ENCODE measurements at places on chromosomes 2 and 18.

GRCh38 chr2:238139196-238140039, 950 bp downstream of the KLHL30 start:
- DNase-seq = peak; percentile 19

DNA sequence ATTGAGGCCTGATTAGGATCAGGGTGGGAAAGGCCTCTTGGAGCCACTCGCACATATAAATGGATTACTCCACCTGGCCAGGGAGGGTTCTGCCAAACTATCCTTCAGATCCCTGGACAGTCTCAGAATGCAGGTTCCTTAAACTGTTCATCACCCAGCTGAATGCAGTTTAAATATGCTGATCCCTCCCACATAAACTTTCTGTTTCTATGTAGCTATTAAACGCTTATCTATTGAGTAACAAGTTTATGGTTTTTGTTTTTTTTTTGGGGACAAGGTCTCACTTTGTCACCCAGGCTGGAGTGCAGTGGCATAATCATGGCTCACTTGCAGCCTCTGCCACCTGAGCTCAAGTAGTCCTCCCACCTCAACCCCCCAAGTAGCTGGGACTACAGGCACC, 1.9 kb downstream of the CAD start:
- DNase-seq = no peak

- DNase-seq = no peak
Observed at GRCh38 chr2:216023055-216023648, 9.8 kb upstream of the MREG start.

- no peak for DNase-seq
Observed at GRCh38 chr18:4207383-4207985, 247.6 kb downstream of the DLGAP1 start.

DNA sequence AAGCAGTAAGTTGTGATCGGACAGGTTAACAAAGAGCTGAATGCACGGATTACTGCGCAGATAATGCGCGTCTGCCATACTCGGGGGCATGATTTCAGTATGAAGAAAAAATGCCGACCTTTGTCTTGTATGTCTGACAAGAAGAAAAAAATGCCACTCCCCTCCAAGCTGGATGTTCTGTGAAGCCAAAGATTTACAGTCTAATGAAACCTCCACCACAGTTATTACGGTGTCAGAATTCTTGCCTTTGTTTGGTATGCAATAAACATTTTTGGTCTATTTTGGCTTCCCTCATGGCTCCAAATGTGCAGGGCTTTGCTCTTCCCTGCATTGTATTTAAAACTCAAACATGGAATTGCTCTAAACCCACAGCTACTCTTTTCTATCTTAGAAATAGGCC, 72.2 kb upstream of the THUMPD2 start:
- no peak for DNase-seq

GRCh38 chr2:46351098-46351749, 54.0 kb downstream of the EPAS1 start:
- peak; percentile 22 for DNase-seq

DNA sequence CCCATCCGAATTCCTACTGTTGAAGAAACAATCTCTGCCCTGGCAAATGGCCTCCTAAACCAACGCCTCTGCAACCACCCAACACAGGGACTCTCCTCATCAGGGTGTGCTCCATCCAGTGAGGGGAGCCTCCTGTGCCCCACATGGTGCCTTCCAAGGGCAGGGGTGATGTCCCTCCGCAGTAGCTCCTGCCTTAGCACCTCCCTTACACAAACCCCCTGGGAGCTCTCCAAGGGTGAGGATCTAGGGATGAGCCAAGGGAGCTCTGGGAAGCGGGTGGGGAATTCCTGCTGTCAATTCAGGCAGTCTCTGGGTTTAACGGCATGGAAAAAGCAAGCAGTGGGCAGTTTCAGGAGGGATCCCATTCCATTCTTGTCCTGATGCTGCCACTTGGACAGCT, 3.8 kb downstream of the GALNT14 start:
- no peak for DNase-seq

DNA sequence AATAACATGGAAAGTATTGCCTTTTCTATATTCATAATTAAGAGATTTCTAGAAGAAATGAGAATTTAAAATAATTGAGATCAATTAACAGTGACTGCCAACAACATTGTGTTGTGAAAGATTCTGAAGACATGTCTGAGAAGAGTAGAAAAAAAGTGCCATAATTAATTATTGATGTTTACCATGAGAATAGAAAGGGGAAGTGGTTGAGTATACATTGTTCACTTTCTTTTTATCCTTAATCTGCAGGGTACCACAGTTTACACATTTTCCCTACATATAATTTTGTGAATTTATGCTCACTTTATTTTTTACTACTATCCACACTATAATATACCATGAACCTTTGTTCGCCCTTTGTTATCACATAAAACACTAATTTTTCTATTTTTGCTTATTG, 47.1 kb upstream of the UBE2E3 start:
- no peak for DNase-seq

- no peak for DNase-seq
Observed at GRCh38 chr18:45155526-45155925, 459.8 kb upstream of the SLC14A2 start.

DNA sequence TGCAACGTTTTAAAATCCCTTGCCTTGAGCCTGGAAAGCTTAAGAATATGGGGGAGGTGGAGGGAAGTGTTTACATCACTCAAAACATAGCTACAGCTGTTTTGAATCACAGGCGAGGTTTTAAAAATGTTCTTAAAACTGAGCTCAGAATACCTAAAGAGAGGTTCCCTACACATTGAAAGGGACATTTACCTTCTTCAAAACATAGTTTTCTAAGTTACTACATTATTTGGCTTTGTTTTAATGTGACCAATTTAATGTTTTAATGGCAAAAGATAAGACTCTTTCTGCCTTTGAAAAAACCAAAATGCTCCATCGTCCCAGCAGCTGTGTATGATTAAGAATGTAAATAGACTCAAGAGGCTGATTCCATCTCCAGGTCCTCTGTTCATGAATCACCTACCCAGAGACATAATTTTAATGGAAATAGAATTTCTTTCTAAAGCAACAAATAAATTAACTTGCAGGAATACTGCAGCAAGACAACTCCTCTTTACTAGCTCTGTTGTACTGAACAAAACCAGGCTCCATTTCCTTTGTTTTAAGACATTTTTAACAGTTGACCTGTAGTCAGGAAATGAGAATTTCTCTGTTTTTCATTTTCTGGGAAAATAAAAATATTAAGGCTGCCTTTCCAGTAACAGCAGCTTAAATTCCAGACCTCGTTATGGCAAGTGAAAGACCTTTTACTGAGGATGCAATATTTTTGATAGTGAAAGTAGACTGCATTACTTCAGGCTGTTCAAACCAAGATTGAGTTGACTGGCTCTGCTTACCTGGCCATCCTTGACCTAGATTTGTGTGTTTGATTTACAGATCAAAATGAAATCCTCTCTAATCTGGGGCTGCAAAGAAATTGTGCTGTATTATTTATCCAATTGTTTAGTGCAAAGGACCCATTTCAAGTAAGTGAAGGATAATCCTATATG, 33.7 kb upstream of the WDR75 start:
- no peak for DNase-seq

DNA sequence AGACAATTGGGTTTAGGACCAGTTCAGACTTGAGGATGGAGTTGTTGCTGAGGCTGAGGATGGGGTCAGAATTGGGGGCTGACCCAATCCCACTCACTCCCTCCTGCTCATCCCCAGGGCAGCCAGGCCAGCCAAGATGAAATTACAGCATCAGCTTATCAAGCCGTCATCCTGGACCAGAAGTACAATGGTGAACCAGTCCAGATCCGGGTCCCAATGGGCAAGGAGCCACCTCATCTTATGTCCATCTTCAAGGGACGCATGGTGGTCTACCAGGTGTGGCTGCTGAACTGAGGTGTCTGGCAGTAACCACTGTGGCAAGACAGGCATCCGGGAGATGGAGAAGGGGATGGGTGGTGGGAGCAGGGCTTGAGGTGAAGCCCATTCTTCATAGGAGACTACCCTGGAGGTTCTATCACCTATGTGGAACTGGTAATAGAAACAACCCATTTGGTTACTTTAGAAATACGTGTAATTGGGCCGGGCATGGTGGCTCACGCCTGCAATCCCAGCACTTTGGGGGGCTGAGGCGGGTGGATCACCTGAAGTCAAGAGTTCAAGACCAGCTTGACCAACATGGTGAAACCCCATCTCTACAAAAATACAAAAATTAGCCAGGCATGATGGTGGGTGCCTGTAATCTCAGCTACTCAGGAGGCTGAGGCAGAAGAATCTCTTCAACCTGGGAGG, 13.9 kb downstream of the VIL1 start:
- DNase-seq = no peak

GRCh38 chr18:55069497-55069896, 110.2 kb upstream of the CCDC68 start:
- DNase-seq = no peak

GRCh38 chr18:79987566-79987965, 797 bp downstream of the TXNL4A start:
- DNase-seq = no peak

- no peak for DNase-seq
Observed at GRCh38 chr18:43665105-43665788, 388.0 kb upstream of the SYT4 start.

- DNase-seq = no peak
Observed at GRCh38 chr2:98501223-98501622, 56.6 kb downstream of the INPP4A start.

GRCh38 chr2:143697744-143698143, 568.5 kb downstream of the ARHGAP15 start:
- no peak for DNase-seq

GRCh38 chr2:239946864-239947728, 78.0 kb downstream of the NDUFA10 start:
- no peak for DNase-seq

- no peak for DNase-seq
Observed at GRCh38 chr2:44572196-44572900, 210.6 kb downstream of the CAMKMT start.
